ENCODE measurements at places on chromosomes 11 and 22.

- DNase-seq, result no peak
Measured at GRCh38 chr11:23278121-23278520, 417.8 kb upstream of the CCDC179 start.

- no peak for DNase-seq
Measured at GRCh38 chr11:794766-795633, 3.1 kb downstream of the SLC25A22 start.

DNA sequence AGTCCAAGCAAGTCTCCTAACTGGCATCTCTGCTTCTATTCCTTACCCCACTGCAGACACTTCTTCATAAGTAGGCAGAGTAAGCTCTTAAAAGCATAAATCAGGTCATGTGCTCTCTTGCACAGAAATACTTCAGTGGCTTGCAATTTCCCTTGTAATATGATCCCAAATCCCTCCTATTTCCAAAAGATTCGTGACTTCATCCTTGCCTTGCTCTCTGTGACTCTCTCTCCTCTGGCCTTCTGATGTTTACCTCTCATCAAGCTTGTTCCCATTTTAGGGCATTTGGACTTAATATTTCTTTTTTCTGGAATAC lies 37.4 kb upstream of the NCR3LG1 start:
- no peak for DNase-seq

- DNase-seq, result no peak
Measured at GRCh38 chr11:103968685-103969084, 67.8 kb upstream of the DDI1 start.

- no peak for DNase-seq
Measured at GRCh38 chr22:17629173-17629489, 582 bp upstream of the ATP6V1E1 start.

GRCh38 chr11:22828373-22828772 lies 1.2 kb downstream of the SVIP start:
- DNase-seq, result no peak

DNA sequence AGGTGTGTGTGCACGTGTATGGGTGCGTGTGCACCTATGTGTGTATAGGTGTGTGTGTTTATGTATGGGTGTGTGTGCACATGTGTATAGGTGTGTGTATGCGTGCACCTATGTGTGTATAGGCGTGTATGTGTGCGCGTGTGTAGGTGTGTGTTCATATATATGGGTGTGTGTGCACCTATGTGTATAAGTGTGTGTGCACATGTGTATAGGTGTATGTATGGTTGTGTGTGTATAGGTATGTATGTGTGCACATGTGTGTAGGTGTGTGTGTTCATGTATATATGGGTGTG lies 26.9 kb downstream of the KCNQ1 start:
- DNase-seq, result no peak

- DNase-seq, result no peak
Measured at GRCh38 chr11:134908583-134908982, 496.5 kb upstream of the B3GAT1 start.

- DNase-seq, result no peak
Measured at GRCh38 chr22:37917874-37918548, 11.9 kb downstream of the MICALL1 start.

GRCh38 chr11:12163181-12163941 lies 53.0 kb downstream of the MICAL2 start:
- DNase-seq, result no peak

- no peak for DNase-seq
Measured at GRCh38 chr11:132804258-132804657, 728.0 kb downstream of the OPCML start.

GRCh38 chr11:92765965-92766371 lies 203.5 kb upstream of the MTNR1B start:
- no peak for DNase-seq

DNA sequence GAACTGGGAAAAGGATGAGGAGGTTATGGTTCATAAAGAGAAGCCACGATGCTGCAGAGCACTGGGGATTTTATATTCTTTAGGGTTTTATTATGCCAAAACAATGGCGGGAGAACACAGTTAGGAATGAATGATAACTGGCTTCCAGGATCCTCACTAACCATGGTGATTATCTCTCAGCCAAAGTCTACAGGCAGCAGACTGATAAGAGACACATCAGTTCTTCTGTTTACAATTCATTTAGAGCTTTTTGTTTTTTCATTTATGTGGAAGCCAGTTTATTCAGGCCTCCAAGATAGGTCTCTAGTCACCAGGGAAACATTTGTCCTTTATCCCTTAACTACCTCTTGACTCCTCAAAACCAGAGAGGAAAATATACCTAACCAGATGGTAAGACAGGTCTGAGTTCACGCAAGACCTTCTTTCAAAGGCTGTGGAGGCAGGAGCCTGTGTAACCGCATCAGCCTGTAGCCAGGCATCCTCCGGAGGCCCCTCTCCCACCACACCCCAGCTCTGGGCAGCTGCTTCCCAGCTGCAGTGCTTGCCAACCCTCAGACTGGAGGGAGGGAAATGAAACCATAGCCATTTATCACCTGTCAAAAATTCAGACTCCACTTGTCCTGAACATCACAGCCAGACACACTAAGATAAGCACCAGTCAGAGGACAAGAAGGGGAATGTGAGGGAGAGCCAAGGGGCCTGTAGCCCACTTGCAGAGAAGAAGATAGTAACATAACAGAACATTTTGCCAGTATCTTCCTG lies 57.2 kb upstream of the FAM181B start:
- DNase-seq, result no peak

- peak; percentile 17 for DNase-seq
Measured at GRCh38 chr11:20089796-20090653, 70.2 kb downstream of the DBX1 start.

DNA sequence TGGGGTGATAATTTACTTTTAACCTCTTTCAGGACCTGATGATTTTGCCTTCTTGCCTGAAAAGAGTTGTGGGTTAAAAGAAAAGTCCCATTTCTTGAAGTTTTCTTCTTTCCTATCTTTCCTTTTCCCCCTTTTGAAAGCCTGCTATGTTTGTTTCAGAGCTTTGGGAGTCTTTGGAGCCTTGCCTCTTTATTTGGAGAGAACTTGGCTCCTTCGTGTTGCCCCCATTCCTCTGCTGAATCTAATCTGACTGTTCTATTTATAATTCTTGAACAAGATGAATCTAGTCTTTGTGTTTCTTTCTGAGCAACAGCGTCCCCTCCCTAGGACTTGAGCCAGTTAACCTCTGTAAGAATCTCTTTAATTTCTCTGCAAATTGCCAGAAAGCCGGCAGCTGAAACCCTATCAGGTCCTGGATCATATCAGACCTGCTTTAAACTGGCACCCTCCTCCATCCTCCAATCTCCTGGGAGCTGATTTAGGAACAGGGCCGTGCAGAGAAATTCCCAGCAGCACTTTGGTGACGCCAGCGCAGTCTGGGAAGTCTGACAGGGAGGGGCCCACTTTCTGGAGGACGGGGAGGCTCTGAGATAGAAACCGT lies 289.1 kb upstream of the SORL1-AS1 start:
- no peak for DNase-seq

- DNase-seq, result no peak
Measured at GRCh38 chr11:76790251-76790650, 7.1 kb downstream of the TSKU start.

- DNase-seq, result no peak
Measured at GRCh38 chr22:40313007-40313406, 33.3 kb upstream of the ADSL start.

- no peak for DNase-seq
Measured at GRCh38 chr11:48077251-48077650, 96.9 kb downstream of the PTPRJ start.

DNA sequence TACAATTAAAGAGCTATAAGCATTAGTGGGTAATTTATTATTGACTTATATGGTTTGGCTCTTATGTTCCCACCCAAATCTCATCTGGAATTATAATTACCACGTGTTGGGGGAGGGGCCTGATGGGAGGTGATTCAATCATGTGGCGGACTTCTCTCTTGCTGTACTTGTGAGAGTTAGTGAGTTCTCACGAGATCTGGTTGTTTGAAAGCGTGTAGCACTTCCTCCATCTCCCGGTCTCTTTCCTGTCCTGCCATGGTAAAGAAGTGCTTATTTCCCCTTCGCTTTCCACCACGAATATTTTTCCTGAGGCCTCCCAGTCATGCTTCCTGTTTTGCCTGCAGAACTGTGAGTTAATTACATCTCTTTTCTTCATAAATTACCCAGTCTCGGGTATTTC lies 28.1 kb upstream of the CHORDC1 start:
- DNase-seq, result no peak

DNA sequence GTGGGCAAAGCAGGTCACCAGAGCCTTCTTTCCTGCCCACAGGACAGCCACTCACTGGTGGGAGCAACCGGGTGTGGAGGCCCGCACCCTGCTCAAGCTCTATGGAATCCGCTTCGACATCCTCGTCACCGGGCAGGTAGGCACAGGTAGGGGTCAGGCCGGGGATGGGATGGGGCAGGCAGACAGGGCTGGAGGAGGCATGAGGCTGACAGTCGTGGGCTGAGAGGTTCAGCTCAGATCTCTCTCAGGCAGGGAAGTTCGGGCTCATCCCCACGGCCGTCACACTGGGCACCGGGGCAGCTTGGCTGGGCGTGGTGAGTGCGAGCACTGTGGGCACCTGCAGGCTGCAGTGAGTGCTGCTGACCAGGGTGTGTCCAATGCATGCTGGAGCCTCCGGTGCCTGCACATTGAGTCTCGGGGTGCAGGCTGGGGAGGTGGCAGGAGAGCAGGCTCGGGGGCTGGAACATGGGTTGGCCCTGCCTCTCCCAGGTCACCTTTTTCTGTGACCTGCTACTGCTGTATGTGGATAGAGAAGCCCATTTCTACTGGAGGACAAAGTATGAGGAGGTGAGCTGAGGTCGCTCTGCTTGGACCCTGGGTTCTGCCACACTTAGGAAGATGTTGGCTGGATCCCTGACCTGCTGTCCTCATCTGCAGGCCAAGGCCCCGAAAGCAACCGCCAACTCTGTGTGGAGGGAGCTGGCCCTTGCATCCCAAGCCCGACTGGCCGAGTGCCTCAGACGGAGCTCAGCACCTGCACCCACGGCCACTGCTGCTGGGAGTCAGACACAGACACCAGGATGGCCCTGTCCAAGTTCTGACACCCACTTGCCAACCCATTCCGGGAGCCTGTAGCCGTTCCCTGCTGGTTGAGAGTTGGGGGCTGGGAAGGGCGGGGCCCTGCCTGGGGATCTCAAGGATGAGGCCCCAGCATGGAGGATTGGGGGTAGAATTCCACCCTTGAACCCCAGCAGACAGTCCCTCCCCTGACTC lies 6.3 kb downstream of the SLC7A4 start:
- no peak for DNase-seq

DNA sequence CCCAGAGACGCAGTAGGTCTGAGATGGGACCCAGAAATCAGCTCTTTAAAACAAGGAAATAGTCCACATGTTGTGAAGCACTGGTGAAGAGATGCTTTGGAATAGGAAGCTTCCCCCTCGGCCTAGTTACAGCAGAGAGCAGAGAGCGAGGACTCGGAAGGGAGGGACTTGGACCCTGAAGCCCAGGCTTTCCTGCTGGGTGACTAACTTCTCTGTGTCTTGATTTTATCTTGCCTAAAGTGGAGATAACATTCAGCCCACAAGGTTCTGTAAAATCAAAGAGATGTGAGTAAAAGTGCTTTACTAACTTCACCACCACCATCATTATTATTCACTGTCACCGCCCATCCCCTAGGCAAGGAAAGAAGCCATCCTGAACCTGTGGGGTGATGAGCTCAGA lies 58.4 kb downstream of the THAP12 start:
- DNase-seq, result no peak

GRCh38 chr11:82939456-82939855 lies 37.9 kb downstream of the DDIAS start:
- no peak for DNase-seq

DNA sequence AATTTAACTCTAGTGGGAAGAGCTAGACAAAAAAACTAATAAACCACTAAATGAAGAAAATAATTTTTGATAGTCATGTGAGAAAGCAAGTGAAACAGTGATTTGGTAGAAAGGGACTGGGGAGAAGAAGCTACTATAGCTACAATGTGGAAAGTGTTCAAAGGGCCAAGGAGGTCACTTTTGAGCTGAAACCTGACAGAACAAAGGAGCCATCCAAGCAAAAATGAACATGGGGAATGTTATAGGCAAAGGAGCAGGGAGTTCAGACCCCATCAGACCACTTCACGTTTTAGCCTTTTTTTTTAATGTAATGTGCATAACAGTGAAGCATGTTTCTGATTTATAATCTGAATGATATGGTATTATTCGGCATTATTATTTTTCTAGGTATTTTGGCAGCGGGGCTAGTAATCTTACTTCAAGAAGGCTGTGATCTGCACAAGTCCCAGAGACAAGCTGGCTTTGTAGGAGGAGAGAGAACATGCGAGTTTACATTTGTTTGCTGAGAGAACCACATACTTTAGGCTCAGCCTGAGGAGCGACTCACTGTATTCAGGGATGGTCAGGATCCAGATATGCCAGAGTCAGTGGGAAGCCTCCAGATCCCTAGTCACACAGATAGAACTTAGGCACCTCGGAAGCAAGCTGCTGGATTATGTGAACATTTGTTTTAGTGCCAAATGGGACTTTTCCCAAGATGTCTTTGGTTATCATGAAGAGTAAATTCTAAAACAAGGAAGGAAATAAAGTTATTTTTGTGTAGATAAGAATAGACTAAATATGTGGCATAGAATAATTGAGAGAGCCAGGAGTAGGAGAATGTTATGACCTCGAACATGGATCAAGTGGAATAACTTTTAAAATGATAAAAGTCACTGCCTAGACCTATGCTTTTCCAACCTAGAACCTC lies 118.6 kb downstream of the TRIM44 start:
- DNase-seq, result no peak

GRCh38 chr11:79264284-79264683 lies 176.5 kb downstream of the TENM4 start:
- DNase-seq, result no peak

DNA sequence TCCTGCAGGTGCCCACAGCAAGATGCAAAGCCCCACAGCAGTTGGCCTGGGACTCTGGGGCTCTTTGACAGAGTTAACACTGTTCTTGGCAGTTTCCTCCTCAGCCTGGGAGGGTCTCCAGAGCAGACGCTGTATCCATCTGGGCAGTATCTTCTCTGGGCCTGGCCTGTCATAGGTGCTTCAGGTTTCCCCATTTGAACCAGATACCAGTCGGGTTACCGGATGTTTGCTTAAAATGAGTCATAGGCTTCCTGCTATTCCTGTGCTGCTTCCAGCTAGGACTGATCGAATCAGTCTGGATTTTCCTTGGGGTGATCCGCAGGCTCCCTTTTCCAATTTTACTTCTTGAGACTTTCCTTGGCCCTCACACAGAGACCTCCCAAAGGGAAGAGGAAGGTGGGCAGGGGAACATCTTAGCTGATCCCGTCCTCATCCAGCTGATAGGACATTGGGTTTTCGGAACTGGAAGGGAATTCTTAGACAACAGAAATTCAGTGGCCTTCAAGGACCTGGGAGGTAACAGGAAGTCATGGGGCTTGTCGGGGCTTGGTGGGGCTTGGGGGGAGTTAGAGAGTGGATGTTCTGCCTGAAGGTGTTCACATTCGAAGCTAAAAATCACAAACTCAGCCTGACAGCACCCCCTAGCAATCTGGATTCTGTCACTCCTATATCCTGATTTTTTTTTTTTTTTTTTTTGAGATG lies 2.4 kb upstream of the RANGAP1 start:
- DNase-seq, result peak; percentile 27

GRCh38 chr22:23070418-23071229 lies at the start of gene GNAZ:
GNAZ (plus strand) TSS chr22:23070519; CDS start chr22:23095696, 25,177 bp downstream.
- DNase-seq, result peak; percentile 19
